ENCODE measurements at places on chromosomes 5 and 9.

GRCh38 chr5:170483701-170484458, 19.9 kb upstream of the KCNIP1 start:
- no peak for DNase-seq

DNA sequence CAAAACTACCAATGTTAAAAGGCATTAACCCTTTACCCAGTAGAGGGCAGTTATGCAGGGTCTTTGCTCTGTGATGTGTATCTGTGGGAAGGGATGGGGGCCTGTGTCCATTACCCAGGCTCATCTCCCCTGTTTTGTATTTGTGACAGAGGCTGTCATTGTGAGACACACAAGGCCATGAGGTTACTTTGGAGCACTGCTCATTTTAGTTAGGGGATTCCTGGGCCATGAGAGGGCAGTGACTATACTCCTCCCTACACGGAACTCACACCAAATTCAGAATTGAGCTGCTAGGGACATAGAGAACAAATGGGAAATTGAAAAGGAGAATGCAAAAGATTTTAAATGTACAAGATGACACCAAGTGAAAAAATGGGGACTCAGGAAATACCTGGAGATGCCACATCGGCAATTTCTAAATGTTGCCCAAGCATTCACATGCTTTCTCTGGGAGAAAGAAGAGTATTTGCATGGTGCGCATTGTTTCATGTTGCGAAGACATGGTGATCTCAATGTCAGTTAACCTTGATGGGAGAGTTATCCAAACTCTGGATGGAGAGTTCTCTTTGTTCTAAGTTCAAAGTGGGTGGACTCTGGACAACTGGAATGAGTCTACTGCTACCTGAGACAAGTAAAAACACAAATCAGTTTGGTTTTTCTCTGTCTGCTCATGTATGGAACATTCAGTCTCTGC, 32.5 kb downstream of the C9orf152 start:
- DNase-seq, result no peak

GRCh38 chr5:527646-528628, 3.7 kb upstream of the SLC9A3 start:
- no peak for DNase-seq

DNA sequence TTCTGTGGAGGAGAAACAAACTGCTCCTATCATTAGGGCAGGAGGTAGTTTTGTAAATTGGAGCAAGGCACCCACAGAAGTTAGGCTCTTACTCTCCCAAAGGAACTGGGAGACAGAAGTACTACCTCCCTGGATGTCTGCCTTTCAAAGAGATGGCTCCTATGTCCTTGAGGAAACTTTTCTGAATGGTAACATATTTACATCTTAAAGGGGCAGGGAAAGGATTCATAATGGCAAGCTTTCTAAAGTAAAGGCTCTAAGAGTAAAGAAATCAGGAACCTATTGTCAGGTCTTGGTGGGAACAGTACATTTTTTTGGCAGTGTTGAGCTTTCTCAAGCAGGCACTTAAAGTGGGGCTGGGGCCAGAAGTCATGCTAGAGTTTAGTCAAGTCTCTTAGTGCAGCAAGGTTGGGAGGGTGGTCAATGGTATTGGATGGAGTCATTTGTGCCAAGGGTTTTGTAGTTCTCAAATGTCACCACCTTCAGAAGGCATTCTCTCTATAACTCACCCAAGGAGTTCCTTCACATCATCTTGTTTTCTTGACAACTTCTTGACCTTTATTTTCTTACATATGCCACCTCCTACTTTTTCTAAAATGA, 26.3 kb upstream of the NDFIP1 start:
- DNase-seq, result no peak

DNA sequence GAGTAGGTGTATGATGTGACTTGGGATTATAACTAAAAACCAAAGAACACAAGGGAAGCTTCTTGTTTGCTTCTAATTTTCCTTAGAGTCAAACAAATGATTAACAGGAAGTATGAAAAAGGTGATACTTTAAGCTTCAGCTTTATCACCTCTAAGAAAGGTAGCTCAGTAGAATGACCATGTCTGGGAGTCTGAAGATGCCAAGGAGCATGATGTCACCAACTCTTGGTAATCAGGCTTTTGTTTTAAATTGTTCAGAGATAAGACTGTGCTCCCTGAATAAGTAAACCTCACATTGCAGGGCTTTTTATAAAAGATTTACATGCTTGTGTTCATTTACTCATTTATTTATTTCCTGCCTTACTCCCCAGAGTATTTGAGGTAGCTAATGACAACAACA, 169.9 kb downstream of the FER start:
- DNase-seq, result no peak

GRCh38 chr5:154568589-154568988, 90.6 kb upstream of the HAND1 start:
- no peak for DNase-seq

DNA sequence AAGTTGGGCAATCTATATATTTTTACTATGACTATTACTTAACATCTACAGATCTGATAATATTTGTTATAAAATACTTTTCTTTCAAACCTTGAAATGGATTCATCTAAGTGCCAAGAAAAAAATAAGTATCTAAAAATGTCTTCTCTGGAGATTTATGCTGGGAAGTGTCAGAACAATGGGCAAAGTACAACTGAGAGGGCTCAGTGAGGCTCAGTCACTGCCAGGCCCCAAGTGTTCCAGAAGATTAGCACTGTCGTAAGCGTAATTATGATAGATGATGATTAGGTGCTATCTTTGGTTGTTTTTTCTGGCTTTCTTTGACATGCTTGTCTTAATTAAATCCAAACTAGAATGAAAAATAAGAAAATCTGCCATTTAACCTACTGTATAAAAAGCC, 72.2 kb upstream of the ADAMTS19 start:
- no peak for DNase-seq

GRCh38 chr5:160660132-160660531, 191.9 kb downstream of the ATP10B start:
- no peak for DNase-seq

GRCh38 chr9:132525308-132526023, 56.9 kb upstream of the BARHL1 start:
- DNase-seq, result no peak

- DNase-seq, result no peak
These were observed 9.3 kb downstream of the SLC27A6 start for GRCh38 chr5:128974567-128974966.

- no peak for DNase-seq
These were observed 152.6 kb downstream of the RGS3 start for GRCh38 chr9:113616116-113616515.

GRCh38 chr9:34663303-34663605, 797 bp upstream of the CCL27 start:
- peak; percentile 83 for DNase-seq

- DNase-seq, result no peak
These were observed 715 bp downstream of the FGF10 start for GRCh38 chr5:44388321-44389089.

DNA sequence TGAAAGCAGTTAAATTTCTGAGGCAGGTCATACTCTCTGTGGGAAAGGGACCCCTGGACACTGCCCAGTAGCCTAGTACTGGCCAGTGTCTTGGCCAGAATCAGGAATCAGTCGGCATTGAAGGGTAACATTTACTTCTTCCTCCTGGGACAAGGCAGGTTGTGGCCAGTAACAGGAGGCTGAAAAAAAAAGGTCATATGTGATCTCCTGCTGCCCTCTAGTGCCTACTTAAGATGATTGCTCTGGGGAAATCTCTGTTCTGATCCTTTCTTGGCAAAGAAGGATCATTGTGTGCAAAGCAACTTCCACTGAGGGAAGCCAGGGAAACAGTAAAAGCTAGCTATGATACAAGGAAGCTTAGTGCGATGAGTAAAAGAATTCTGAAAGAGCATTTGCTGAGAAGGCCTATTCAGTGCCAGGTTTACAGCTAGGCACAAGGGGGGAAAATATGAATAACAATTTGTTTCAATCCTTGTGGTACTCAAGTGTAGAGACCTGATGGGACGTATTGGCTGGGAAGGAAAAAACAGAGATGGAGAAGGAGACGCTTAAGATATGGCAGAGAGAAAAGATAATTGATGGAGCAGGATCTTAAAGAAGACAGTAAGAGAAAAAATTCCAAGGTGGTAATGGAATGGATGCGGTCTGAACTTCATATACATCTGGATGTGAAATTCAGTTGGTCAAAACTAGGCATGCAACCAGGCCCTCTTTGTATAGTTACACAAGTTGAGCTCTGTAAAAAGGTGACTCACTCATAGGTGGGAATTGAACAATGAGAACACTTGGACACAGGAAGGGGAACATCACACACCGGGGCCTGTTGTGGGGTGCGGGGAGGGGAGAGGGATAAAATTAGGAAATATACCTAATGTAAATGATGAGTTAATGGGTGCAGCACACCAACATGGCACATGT, 25.8 kb upstream of the TRIM32 start:
- peak; percentile 38 for DNase-seq

GRCh38 chr9:137789295-137789895, 88.2 kb upstream of the CACNA1B start:
- DNase-seq, result no peak

DNA sequence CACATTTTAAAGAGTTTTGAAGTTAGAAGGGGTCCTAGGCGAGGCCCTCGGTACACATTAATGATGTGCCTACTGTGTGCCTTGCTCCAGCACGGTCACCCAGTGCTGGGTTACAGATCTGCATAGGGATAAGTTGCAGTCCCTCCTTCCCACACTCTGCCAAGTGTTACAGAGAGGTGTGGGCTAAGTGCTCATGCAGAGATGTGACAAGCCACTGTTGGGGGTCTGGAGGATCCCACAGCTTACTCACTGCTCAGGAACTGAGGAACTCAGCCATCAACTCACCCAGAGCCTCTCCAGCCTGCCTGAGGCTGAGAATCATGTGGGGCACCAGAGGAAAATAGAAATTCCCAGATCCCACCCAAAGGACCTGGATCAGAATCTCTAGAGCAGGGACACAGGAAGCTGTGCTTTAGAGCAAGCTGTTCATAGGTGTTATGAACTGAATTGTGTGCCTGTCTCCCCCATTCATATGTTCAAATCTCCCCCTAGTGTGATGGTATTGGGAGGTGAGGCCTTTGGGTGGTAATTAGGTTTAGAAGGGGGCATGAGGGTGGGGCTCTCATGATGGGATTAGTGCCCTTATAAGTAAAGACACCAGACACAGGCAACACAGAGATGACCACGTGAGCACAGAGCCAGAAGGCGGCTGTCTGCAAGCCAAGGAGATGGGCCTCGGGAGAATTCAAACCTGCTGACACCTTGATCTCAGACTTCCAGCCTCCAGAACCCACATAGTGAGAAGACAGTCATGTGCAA, 164.1 kb downstream of the HSD17B3 start:
- DNase-seq, result no peak

- no peak for DNase-seq
These were observed 28.1 kb downstream of the ZNF608 start for GRCh38 chr5:124718380-124718789.

DNA sequence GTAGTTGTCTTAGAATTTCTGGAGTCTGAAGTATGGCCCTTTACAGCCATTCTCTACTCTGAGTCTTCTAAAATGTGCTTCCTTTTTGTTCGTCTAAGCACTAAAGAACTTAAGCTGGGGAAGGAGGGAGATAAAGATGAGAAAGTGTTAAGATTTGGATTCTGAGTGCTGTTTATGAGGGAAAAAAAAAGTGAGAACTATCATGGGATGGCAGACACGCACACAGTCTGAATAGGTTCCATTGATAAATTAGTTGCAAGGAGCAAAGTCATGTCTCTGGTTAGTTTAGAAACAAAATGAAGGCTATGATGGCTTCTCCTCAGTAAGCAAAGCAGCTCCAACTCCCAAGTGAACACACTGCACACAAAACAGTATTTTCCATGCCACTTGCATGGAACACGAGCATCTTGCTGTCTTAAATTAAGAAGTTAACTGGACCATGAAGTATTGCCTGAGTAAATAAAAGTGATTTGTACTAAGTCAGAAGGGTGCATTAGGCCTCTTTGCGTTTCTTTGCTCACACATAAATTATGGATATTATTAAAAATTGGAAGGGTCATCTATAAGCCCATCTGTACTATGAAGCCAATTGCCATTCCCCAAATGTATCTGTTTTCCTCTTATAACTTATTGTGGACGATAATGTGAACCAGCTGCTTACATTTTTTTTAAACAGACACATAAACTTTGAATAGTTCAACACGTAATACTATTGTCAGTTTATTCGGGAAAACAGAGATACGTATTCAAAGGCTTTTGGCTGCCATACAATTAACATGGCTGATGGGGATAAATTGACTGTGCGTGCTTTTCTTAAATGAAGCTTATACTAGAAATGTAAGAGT, 199.3 kb downstream of the SGCD start:
- DNase-seq, result no peak

- DNase-seq, result no peak
These were observed 991 bp downstream of the IARS1 start for GRCh38 chr9:92292338-92293074.

DNA sequence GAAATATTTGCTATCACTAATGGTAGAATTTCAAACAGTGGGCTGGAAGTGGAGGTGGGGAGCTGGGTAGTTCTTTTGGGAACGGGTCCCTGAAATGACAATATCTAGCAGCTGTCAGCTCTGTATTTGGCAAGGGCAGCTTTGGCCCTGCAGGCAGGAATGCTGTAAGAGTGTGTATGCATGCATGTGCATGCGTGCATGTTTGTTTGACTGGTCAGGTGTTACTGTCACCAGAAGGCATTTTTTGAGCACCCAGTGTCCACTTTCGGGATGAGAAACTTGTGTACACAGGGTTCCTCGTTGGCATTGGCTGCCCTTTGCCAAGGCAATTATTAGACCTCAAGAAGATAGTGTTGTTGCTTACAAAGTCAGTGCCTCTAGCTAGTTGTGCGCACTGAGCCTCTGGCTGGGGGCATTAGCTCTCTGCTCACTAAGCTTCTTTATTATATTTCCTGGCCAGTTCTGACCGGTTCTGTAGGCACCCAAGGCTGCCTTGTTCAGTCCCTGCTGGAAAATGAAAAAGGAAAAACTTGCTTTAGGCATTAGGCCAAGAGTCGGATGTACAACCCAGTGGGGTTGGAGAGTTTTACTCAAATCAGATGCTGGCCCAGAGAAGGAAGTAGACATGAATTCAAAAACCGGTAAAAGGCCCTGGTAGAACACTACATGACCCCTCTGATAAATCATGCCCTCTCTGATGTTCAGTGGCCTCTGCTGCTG, 2.0 kb downstream of the CYFIP2 start:
- DNase-seq, result no peak

DNA sequence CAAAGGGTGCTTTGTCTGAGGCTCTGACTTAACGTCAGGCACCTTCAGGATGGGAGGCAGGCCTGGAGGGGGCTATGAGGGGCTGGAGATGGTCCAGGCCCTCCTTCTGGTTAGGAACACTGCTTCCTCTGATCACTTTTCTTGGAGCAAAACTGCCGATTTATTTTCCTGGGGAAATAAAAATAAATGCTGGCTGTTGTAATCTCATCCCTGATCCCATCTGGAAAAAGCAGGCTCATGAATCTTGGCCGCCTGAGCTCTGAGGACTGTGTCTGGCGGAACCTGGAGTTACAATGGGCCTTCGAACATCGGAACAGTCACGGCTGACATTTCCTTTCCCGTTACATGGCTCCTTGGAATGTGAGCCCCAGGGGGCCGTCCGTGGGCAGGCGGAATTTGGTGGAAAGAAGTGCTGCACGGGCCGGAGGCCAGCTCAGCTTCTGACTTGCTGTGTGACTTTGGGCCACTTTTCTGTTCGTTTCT, 157.8 kb downstream of the RGS3 start:
- DNase-seq, result no peak

GRCh38 chr5:96115147-96115807, 153.6 kb upstream of the ELL2 start:
- no peak for DNase-seq

GRCh38 chr5:161007879-161008278, 155.9 kb upstream of the ATP10B start:
- no peak for DNase-seq
